ENCODE measurements at places on chromosomes 6 and 20. TPM values are rescaled to one million over a fixed set of nuclear protein-coding genes. Genes with fewer than 3 reads are reported as not detected.

The BPI gene
- not detected for polyA plus RNA-seq

The ULBP1 gene
- polyA plus RNA-seq: 2.2 TPM

The MDFI gene
- polyA plus RNA-seq: 76.2 TPM

The IRF4 gene
- polyA plus RNA-seq: 0.12 TPM

The GRIK2 gene
- polyA plus RNA-seq: 0.26 TPM

The BMP5 gene
- polyA plus RNA-seq: not detected

The PTCRA gene
- polyA plus RNA-seq: not detected

The KCNK5 gene
- not detected for polyA plus RNA-seq

The REPS1 gene
- polyA plus RNA-seq: 42.9 TPM

The ZSCAN23 gene
- polyA plus RNA-seq: 2.1 TPM

The C6orf58 gene
- polyA plus RNA-seq: 0.06 TPM

The TOX2 gene
- polyA plus RNA-seq: 0.20 TPM

The PBOV1 gene
- not detected for polyA plus RNA-seq

The ARFGEF2 gene
- polyA plus RNA-seq: 16.0 TPM

The ZNF165 gene
- polyA plus RNA-seq: 3.6 TPM

The PSMB9 gene
- 29.0 TPM for polyA plus RNA-seq

The HNF4A gene
- not detected for polyA plus RNA-seq

The LHFPL5 gene
- polyA plus RNA-seq: not detected

The SRMS gene
- polyA plus RNA-seq: 0.10 TPM

The ZKSCAN4 gene
- 3.5 TPM for polyA plus RNA-seq

The CCDC28A gene
- polyA plus RNA-seq: 6.6 TPM

The EFCAB8 gene
- 0.03 TPM for polyA plus RNA-seq

The SYCP2 gene
- polyA plus RNA-seq: 0.12 TPM

The PXDC1 gene
- polyA plus RNA-seq: 17.1 TPM

The EPB41L1 gene
- 1.8 TPM for polyA plus RNA-seq

The IRAK1BP1 gene
- 3.8 TPM for polyA plus RNA-seq

The SYNGAP1 gene
- 2.8 TPM for polyA plus RNA-seq

The TINAG gene
- polyA plus RNA-seq: not detected

The JPH2 gene
- 2.5 TPM for polyA plus RNA-seq

The ZC2HC1B gene
- polyA plus RNA-seq: not detected

The TPBG gene
- 69.1 TPM for polyA plus RNA-seq

The UBD gene
- polyA plus RNA-seq: not detected

Measured in keratinocyte (primary cell).